ENCODE measurements at places on chromosomes 1 and 21. TPM values are rescaled to one million over a fixed set of nuclear protein-coding genes. Genes with fewer than 3 reads are reported as not detected.

Gene KLF17
- not detected for total RNA-seq

Gene KRTAP12-3
- not detected for total RNA-seq

Gene WNT2B
- total RNA-seq, result 15.4 TPM

DNA sequence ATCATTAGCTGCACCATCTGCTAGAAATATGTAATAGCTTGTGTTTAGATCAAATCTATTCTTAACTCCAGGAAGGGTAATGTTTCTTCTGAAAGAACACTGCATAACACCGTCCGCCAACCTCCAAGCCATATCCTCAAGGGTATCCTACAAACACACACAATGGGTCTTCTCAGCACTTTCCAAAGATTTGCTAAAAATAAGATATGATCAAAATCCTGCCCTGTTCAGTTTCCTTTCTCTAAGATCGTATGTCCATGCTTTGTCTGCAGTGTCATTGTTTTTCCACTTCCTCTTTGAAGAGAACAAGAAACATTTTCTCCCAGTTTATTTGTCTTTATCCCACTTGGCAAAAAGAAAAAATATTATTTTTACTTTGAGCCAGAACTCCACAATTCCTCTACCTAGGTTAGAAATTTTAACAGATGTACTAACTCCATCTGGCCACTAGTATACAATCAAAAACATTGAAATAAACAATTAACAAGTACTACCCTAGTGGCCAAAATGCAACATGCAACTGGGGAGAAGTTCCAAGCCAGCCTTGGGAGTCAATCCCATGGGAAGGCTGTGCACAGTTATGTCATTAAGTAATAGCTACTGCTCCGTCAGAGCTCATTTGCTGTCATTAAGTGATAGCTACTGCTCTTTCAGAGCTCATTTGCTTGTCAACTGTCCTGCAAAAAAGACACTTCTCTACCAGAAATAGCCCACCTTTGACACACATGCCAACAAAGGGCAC, 37.8 kb downstream of the FRRS1 start:
- no peak for DNase-seq

GRCh38 chr1:173420330-173420806, 56.8 kb upstream of the PRDX6 start:
- DNase-seq, result no peak

DNA sequence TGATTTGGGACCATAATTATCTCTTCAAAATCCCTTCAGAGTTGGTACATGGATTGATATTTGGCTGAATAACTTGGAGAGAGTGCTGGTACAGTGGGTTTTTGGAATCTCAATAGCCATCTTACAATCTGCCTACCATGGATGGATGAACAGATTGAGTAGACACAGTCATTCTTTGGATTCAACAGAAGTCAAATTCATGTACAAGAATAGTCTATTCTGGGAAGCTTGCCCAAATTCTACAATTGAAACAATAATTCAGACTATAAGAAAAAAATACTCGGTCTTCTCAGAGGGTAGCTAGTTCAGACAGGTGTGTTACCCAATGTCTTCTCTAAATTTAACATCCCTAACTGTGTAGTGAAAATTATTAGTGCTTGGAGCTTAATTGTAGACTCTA, 574.0 kb downstream of the LRRIQ3 start:
- DNase-seq, result no peak
